ENCODE measurements at places on chromosomes 7 and 10.

DNA sequence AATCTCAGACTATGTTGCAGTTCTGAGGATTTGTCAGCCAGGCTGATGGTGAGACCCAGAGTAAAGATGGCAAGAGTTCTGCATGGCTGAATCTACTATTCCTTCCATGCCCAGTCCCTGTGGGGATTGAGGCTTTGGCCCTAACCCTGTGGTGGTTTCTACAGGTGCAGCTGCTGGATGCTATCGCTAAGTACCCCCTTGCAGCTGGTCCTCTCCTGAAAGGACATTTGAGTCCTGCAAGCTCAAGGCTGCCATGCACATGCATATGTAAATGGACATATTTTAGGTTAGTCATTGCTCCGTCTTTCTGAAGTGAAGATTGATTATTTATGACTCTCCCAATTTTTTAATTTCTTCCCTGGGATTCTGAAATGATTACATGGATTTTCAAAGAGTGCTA, 1122.2 kb upstream of the CELF2 start:
- DNase-seq: no peak

DNA sequence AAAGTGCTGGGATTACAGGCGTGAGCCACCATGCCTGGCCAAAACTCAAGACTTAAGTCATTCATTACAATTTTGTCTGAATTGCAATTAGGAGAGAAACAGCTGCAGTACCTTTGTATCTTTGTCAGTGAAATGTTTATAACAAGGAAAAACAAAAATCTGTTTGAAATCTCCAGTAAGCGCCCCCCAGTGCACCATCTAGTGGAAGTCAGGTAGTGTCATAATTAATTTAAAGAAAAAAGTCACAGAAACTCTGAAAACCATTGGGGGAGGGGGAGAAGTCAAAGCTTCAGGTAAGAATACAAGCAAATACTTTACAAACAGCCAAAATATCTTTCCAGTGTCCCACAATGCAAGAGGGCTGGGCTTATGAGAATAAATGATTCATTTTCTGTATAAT, 2.8 kb downstream of the MPP7 start:
- no peak for DNase-seq

- no peak for DNase-seq
Measured at GRCh38 chr10:103709341-103709920, 145.9 kb downstream of the SH3PXD2A start.

DNA sequence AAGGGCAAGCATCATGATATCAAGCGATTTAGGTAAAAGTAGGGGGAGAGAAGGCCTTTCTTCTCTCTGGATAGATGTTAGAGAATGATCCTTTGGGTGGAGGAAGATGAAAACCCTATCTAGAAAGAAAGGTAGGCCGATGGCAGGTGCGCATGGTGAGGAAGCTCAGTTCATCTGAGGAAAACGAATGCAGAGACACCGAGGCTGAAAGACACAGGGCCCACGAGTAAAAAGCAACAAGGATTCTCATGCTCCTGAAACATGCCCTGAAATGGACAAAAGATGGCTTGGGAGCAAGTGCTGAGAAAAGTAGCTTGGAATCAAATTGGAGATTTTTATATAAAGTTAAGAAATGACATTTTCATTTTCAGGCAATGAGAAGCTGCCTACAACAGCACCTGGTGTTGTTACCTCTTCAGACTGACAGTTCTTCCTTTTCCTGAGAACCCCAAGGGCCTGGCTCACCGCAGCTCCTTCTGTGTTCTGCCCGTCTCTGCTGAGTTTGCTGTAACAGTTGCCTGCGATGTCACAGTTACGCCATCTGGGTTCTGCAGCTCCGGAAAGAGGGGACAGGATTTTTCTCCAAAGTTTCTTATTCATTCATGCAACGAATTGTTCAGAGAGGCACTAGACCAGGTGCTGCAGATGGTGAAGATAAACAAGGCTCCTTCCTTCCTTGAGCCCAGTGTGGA, 402.0 kb upstream of the KLF6 start:
- DNase-seq: no peak

- no peak for DNase-seq
Measured at GRCh38 chr7:7978860-7979259, 10.3 kb downstream of the GLCCI1 start.

- no peak for DNase-seq
Measured at GRCh38 chr7:50696810-50697582, 85.7 kb downstream of the GRB10 start.

- DNase-seq: no peak
Measured at GRCh38 chr7:79175374-79175773, 278.1 kb downstream of the MAGI2 start.

GRCh38 chr7:148847815-148848734, 36.0 kb downstream of the EZH2 start:
- DNase-seq: no peak

GRCh38 chr7:70380421-70381015, 751.4 kb upstream of the GALNT17 start:
- DNase-seq: no peak

- no peak for DNase-seq
Measured at GRCh38 chr10:102604439-102604841, 39.8 kb upstream of the TRIM8 start.

- no peak for DNase-seq
Measured at GRCh38 chr7:3204526-3204925, 96.5 kb upstream of the SDK1 start.

GRCh38 chr10:62655337-62655994, 149.1 kb upstream of the ADO start:
- DNase-seq: no peak

DNA sequence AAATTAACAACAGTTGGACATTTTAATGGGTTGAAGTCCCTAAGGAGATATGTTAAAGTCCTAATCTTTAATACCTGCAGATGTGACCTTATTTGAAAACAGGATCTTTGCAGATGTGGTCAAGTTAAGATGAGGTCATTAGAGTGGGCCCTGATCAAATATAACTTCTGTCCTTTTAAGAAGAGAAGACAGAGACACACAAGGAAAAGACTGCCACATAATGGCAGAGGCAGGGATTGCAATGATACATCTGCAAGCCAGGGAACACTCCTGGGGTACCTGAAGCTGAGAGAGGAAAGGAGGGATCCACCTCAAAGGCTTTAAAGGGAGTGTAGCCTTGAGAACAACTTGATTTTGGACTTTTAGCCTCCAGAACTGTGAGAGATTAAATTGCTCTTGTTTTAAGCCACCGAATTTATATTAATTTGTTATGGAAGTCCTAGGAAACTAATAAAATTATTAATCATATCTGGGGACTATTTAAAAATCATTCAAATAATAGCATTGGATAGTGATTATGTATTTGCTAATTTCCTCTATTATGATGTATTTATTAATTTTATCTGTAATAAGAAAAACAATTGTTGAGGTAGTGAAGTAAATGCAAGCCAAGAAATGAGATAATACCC, 700.0 kb upstream of the PCDH15 start:
- DNase-seq: no peak

DNA sequence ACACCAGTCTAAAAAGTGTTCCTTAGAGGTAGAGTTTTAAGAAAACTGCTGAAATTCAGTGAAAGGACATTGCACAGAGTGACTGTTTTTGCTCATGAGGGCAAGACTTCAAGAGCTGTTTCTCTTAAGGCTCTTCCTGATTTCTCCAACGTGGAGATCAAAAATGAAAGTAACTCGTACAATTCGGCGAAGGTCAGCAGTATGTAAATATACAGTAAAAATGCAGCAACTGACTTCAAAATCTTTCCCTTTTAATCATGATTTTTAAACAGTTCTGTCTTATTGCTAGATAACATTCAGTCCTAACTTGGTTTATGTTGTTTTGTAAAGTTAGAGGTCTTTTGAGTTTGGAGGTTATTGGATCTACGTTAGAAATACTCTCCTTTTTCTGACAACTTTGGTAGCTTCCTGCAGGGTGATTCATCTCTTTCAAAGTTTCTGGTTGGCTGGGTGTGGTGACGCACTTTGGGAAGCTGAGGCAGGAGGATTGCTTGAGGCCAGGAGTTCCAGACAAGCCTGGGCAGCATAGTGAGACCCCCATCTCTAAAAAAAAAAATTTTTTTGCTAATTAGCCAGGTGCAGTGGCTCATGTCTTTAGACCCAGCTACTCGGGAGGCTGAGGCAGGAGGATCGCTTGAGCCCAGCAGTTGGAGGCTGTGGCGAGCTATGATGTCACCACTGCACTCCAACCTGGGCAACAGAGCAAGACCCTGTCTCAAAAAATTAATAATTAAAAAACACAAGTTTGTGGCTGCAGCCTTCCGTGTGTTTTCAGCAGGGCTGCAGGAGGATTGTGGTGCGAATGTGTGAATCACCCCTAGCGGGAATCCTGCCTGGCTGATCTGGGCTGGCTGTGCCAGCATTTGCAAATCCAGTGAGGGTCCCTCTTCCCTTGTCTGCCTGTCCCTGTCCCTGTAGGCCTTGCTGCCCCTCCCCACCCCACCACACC, 29.2 kb upstream of the AP5Z1 start:
- no peak for DNase-seq

DNA sequence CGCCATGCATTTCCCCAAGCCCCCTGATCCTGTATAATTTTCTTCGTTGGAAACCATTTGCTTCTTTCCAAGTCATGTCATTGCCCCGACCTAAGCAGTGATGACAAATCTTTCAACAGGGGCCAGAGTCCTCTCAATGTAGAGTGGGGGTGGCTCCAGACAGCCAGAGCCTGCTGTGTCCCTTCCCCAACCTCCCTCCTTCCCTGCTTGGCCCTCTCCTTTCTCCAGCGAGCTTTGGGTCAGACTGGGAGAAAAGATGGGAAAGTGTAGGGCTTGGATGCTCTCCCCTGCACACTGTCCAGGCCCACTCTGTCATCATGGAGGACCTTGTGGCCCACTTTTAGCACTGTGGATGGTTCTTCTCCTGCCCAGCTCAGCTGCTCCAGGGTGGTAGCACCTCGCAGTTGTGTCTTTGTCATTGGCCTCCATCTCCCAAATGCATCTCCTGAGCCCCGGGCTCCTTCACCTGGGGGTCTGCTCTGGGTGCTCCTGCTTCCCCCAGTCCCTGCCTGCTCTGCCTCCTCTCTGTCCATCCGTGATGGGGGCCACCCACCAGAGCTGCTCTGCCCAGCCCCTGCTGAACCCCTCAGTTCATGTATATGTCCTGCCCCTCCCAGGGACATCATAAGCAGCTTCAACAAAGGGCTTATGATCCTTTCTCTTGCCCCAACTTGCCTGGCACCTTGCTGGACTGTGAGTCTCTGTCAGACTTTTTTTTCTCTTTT, 37.5 kb downstream of the BTBD16 start:
- no peak for DNase-seq

GRCh38 chr10:122072491-122072890, 83.5 kb downstream of the TACC2 start:
- no peak for DNase-seq

DNA sequence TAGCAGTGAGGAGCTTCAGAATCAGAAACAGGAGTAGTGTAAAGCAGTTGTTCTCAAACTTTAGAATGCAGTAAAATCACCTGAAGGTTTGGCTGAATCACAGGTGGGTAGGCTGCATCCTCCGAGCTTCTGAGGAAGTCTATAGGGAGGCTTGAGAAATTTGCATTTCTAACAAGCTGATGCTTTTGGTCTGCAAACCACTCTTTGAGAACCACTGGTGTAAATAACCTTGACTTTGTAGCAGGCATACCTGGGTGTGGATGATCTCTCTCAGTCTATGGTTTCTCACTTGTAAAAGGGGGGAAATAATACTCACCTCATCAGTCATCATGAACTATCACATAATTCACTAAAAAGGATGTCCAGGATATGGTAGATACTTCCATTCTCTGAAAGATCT, 118.1 kb downstream of the SRI start:
- DNase-seq: no peak

GRCh38 chr10:133088956-133089800, 1.5 kb downstream of the ADGRA1 start:
- no peak for DNase-seq

GRCh38 chr10:14601326-14601725, 173.4 kb downstream of the FAM107B start:
- no peak for DNase-seq

DNA sequence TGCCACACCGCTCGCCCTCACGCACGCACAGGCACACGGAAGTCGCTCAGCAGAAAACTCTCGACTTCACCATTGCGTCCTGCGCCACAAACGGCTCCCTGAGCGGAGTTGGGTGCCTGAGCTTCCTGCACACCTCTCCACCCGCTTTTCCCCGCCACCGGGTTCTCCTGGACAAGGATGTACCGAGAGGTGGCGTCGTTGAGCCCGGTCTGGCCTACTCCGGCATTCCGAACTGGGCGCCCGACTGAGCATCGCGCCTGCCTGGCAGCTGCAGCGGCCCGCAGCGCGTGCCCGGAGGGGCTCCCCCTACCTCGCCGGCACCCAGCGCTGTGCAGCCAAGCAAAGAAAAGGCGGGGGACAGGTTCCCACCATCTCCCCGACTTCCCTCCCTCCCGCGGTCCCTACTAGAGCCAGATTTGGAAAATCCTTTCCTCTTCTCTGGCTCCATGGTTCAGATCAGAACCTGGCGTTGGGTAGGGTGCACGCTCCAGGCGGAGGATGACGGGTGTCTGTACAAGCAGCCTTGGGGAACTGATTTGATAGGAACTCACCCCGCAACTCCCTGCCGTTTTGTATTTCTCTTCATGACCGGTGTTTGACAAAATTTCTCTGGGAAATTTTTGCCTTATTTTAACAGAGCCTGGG, 1.7 kb downstream of the SORCS3 start:
- no peak for DNase-seq

- DNase-seq: no peak
Measured at GRCh38 chr7:32071466-32072091, 1.4 kb upstream of the PDE1C start.

DNA sequence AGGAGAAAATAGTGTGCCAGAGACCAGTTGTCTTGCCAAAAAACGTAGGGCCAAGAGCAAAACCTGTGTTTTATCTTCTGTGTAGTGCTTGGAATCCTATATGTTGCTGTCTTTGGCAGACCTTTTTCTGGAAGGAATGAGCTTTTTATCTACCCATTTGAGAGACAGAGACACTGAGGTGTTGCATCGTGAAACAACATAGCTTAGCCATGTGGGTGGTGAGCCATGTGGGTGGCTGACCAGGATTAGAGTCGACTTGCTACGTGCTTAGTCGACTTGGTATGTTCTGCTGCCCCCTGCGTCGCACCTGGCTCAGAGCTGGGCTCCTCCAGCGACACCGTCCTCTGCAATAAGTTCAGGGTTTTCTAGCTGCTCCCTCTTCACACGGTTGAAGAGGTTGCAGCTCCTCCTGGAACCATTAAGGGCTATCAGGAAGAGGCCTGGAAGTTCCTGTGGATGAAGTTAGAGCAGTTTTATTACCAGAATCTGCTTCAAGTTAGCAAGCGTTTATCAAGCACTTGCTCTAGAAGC, 175.8 kb downstream of the SH2D4B start:
- no peak for DNase-seq

- no peak for DNase-seq
Measured at GRCh38 chr10:86291616-86292340, 74.8 kb downstream of the GRID1 start.

- DNase-seq: no peak
Measured at GRCh38 chr7:29464753-29465152, 98.9 kb upstream of the PRR15 start.

DNA sequence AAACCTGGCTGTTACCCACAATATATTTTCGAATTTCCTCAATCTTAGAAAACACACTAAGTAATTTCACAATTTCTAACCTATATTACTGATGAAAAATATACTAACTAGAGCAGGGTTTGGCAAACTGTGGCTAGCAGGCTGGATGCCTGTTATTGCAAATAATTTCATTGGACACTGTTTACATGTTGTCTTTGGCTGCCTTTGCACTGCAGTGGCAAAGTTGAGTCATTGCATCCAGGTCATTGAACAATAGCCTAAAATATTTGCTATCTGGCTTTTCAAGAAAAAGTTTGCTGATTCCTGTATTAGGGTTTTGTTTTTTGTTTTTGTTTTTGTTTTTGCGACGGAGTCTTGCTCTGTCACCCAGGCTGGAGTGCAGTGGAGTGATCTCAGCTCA, 47.2 kb downstream of the KIF11 start:
- DNase-seq: no peak
